A549 (cell line): ENCODE measurements at places on chromosomes 11 and 22.

DNA sequence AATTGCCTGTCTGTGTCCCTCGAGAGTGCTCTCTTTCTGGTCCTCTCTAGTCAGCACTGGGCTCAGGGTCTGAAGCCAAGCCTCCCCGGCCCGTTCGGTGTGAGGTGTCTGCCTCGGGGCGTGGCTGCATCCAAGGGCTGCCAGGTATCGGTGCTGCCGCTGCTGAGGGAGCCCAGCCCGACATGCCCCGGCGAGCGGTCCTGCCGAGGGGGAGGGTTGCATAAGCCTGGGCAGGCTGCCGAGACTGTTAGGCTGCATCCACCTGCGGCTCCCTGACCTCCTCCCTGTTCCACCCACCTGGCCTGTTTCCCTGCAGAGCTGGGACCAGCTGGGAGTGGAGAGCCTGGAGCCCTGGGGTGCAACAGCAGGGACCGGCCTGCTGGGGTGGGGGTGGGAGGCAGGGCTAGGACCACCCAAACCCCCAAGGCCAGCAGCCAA, 6.3 kb downstream of the OVOL1 start:
- DNase-seq: no peak

DNA sequence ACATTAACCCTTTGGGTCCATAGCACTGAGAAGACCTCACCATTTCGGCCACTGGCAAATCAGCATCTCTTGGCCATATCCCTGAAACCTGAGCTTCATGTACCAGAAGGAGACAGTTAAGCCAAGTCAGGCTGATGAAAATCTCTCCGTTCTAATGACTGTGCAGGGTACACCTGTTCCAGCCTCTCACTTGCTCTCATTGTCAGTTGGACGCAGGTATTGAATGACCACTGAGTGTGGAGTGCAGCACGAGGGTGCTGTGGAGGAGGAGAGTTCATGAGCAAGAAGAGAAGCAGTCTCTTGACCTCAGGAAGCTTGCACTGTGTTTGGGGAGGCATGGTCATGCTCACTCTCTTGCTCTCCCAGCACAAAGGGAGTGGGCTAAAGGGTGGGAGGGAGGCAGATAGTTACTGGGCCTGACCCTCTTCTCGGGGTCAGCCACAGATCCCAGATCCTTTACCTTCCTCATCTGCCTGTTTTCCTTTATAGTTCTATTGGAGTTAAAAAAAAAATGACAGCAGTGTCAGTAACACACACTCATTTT, 65.2 kb downstream of the ZBTB16 start:
- DNase-seq: no peak

GRCh38 chr11:1908618-1909017, 10.9 kb upstream of the TNNT3 start:
- DNase-seq: no peak

GRCh38 chr22:48882636-48883200, 945.0 kb downstream of the BRD1 start:
- no peak for DNase-seq

GRCh38 chr11:78223320-78223954, 34.7 kb downstream of the USP35 start:
- no peak for DNase-seq

GRCh38 chr11:72069200-72069599, 11.1 kb downstream of the NUMA1 start:
- DNase-seq: no peak

- DNase-seq: peak; percentile 73
Measured at GRCh38 chr22:42990131-42990838, 24.7 kb downstream of the PACSIN2 start.

- DNase-seq: no peak
Measured at GRCh38 chr11:2314525-2315394, 12.9 kb downstream of the TSPAN32 start.

DNA sequence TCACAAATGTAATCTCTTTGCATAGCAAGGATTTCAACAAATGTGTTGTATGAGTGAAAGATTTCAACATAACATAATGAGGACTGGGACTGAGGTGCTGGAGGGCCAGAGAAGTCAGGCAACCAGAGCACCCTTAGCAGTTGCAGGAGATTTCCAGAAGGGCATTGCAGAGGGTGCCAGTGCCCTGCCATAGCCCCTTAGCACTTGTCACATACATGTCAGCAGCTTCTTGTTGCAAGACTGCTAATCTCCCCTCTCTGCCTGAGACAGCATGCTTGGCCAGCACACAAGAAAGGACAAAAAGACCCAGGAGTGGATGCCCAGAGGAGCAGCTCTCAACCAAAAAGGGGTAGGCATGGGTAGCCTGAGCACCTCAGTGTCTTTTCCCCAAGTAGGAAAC, 43.2 kb downstream of the BBOX1 start:
- DNase-seq: no peak

GRCh38 chr11:327581-327923, 6.9 kb upstream of the IFITM3 start:
- DNase-seq: no peak

DNA sequence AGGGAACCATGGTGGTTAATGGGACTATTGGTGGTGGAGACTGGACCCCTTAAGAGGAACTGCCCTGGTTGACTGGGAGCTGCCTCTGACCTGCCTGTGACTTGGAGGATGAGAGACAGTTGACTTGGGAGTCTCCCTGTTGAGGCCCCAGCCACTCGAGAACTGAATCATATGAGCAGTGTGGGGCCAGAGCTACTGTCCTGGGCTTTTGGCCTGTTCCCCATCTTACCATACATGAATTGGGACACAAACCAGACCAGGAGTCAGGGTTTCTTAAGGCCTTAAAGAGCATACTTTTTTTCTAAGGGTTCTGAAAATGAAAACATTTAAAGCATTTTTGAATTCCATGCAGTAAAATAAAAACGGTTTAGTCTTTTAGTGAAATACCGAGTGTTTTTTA, 92.8 kb downstream of the TEAD1 start:
- DNase-seq: no peak

DNA sequence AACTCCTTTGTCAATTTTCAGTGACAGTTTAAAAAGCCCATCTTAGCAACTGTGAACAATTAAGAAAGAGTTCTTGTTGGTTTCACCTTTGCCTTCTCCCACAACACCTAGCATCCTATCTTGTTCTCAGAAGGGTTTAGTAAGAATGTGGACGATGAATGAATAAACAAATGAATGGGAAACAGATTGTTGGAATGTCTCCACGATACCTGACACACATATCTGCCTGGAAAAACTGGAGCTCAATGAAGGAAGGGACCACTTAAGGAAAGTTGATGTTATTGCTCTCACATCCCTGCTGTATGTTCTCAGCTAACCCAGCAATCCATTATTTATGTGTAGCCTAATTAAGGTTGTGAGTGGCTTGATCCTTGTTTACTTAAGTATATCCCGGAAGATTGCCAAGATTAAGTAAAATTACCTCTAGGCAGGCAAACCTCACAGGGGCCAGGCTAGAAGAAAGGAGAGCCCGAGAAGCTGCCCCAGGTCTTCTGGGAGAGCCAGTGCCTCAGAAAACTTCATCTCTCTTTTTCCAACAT, 286.4 kb downstream of the NXPE2 start:
- no peak for DNase-seq

DNA sequence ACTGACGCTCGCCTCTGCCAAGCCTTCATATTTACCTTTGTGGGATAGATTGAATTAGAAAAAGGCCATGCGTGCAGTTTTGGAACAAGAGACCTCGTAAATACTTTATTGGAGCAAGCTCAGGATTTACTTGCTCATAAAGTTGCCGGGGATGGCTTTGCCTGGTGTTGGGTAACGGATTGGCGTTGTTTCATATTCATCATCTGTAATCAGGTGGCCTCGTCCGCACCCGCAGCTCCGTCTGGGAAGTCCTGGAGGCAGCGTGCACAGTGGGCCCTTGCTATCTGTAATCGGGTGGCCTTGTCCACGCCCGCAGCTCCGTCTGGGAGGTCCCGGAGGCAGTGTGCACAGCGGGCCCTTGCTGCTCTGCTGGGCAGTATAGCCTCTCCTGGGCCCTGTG, 1209.3 kb downstream of the BRD1 start:
- DNase-seq: no peak

DNA sequence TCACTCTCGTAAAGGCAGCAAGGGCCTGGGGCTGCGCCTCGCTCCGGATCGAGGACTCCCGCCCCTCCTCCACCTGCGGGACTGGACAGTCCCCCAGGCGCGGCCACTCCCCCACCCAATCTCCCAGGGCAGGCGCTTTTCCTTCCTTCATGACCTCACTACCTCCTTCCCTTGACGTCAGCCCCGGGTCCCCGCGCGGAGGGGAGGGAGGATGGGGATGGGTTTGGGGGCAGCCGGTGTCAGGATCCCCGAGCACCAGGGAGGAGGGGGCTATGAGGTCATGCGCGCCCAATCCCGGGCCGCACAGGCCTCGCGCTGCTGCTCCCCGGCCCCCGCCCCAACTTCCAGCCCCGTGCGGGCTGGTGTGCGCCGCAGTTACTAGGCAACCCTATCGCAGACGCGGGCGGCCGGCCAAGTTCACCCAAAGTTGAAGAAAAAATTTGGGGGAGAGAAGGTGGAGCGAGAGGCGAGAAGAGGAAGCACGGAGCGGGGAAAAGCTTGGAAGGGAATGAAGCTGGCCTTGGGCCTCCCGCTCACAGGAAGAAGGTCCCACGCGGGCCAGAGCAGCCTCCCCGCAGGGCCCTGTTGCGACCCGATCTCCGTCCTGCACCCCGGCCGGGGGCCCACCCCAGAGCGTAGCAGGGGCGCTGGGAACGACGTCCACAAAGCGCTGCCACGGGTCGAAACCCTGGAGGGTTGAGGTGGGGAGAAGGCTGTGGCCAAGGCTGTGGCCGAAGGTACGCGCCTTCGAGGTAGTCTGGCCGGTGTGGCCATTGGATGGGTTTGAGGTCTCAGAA, 8.3 kb downstream of the WT1 start:
- DNase-seq: no peak

- DNase-seq: no peak
Measured at GRCh38 chr11:12091956-12092558, 18.3 kb upstream of the MICAL2 start.

- DNase-seq: no peak
Measured at GRCh38 chr11:44773351-44773965, 46.7 kb downstream of the TSPAN18 start.

DNA sequence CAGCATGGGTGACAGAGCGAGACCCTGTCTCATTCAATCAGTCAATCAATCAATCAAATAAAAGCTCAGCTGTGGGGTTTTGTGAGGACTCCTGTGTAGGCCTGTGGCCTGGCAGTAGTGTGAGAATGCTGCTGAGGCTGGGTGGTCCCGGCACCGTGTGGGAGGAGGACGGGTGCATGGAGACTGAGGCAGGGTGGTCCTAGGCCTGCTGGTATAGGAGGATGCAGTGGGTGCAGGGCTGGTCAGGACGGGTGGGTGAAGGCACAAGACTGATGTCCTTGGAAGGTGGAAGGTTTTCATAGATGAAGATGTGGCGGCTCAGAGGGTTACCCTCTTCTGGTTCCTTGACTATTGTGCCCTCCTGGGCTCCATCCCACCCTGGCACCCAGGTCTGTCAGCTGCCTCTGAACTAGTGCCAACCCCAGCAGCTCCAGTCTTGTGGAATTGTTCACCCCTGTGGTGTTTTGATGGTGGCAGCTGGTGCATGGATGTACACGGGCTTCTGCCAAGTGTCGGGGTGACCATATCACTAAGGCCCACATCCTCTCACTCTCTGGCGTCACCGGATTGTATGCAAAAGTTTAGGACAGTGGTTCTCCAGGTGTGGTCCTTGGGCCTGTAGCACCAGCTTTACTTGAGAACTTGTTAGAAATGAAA, 23.7 kb downstream of the TANGO2 start:
- no peak for DNase-seq

DNA sequence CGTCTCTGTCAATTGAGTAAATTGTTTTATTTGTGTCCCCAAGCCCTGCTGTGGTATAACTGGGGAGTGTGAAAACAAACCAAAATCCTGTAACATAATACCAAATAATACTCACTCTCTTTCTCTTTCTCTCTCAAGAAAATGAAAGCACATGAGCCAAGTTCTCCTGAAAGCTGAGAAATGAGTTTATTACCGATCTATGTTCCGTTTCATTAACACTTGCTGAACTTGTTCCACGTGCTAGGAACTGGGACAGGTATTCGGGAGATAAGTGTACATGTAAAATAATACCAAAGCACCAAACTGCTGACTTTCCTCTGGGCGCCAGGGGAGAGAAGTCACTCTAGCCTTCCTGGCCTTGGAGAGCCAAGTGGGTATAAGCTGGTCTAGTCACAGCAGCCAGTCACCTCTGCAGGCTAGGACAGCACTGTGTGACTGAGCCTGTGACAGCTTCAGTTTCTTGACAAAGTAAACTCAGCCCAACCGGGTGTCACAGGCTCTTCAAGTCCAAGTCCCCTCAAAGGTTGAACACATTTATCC, 23.1 kb downstream of the CD6 start:
- no peak for DNase-seq

DNA sequence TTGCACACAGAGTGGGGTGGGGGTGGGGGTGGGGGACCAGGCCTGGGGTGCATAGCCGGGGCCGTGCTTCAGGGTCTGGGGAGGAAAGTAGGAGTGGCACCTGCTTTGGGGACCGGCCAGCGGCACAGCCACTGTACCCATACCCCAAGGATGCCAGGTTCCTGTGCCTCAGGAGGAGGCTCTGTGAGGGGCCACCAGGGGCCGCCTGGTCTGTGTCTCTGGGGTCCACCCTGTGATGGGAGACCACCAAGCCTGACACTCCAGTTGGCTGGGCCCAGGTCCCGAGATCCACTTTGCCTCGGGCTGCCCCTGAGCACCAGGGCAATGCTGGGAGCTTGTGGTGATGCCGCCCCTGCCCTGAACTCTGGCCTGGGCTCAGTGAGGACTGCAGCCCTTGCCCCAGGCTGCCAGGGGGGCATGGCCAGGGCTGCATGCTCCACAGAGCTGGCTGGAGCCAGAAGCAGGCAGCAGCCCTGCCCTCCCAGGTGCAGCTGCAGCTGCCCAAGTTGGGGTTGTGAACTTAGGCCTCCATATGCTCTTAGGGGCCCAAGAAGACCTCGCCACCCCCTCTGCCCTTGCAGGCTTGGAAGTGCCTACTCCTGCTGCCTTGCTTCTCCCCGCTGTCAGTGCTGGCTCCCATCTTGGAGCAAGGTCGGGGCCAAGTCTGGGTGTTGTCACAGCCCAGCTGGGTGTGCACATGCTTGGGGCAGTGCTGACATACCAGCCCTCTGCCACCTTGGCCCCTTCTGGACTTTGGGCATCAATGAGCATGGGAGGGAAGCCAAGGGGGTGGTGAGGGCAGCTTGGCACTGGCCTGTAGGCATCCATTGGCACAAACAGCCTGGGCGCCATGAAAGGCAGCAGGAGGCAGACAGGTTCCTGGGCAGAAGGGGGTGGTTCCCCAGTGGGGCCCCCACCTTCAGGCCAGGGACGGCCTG, 123.3 kb upstream of the THY1 start:
- DNase-seq: no peak

DNA sequence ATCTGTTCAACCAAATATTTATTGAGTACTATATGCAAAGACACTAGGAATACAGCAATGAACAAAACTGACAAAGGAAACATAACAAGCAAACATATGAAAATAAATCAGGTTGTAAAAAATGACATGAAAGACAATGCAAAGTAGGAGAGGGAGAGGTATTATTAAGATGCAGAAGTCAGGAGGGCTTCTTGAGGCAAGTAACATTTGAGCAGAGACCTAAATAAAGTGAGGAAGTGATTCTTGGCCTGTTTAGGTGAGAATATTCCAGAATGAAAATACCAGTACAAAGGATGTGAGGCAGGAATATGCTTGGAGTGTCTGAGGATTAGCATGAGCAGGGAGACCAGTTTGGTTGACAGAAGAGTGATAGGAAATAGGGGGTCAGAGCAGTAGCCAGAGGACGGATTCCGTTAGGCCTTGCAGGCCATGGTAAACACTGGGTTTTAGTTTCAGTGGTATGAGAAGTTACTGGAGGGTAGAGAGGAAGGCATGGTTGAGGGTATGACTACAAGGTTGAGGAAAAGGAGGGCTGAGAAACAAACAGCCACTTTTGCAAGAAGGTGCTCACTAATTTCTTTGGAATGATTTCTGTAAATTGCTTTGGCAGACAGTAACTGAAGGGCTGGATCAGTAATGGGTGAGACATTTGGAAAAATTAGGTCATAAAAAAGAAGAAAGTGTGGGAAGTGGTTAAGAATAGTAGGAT, 191.9 kb downstream of the SWAP70 start:
- DNase-seq: no peak
